Forelimb muscle (tissue), 1 donor: ENCODE measurements at places on chromosomes 1 and 21. TPM values are rescaled to one million over a fixed set of nuclear protein-coding genes. Genes with fewer than 3 reads are reported as not detected.

GRCh38 chr1:180231506-180231921 lies 1.4 kb downstream of the LHX4 start:
- no peak for DNase-seq

DENND2C gene
- polyA plus RNA-seq, result 10.1 TPM

- DNase-seq, result no peak
Measured at GRCh38 chr1:161427733-161428516, 60.2 kb upstream of the CFAP126 start.

CIART gene
- 1.9 TPM for polyA plus RNA-seq

TMEM125 gene
- not detected for polyA plus RNA-seq

DNA sequence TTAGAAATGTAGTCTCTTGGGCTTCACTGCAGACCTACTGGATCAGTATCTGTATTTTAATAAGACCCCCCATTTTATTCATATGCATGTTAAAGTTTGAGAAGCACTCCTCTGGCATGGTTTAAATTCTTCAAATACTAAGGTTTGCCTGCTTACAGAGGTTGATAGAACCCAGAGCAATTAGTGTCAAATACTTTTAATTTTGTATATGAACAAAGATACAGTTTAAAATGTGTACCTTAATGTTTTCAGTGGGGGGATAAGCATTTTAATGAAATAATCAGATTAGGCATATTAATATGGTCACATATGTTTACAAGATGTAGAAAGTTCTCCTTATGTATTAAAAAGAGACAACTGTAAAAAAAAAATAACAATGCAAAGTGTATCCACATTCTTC lies 40.4 kb upstream of the EPS15 start:
- no peak for DNase-seq

UTS2 gene
- not detected for polyA plus RNA-seq

DNA sequence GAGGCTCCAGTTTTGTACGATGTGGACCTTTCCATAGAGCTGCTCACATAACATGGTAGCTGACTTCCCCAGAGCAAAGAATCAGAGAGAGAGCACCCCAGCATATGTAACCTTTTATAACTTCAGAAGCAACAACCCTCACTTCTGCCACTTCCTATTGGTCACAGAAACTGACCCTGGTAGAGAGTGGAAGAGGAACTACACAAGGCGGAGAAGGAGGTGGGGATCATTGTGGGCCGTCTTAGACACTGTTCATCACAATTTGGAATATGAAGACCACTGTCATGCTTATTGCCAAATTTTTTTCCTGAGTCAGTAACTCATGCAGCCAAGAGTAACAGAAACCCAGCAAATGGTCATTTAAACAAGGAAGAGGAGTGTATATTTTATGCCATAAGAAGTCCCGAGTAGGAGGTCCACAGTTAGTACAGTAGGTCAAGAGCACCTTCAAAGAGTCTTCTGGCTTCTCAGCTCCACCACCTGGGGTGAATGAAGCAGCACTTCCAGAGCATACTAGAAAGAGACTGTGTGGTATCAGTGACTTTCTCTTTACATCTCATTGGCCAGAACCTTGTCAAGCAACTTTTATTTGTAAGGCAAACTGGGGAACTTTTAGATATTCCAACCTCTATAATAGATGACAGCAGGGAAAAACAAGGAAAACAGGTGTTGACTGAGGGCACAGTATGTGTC lies 71.8 kb downstream of the ODF2L start:
- DNase-seq, result no peak

IFI44L gene
- polyA plus RNA-seq, result 1.0 TPM

DNA sequence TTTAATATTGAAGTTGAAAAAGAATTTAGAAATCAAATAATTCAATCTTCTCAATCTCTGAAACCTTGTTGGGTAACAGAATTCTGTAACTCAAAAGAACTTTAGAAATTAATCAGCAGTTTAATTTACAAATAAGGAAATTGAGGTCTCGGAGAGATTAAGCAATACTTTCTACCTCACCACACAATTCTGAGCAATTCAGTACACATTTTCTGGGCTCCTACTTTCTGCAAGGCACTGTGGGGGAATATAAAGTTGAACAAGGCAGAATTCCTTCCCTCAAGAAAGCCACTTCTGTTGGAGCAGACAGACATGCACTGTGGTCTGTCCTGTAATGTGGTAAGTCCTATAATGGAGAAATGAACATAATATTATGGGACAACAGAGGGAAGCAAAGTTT lies 47.7 kb downstream of the MEF2D start:
- no peak for DNase-seq

- no peak for DNase-seq
Measured at GRCh38 chr1:26530895-26531598, 1.5 kb downstream of the RPS6KA1 start.

- no peak for DNase-seq
Measured at GRCh38 chr1:1020000-1020404, at the start of gene AGRN. AGRN (plus strand) TSS chr1:1020120; CDS start chr1:1020173, 53 bp downstream.

DNA sequence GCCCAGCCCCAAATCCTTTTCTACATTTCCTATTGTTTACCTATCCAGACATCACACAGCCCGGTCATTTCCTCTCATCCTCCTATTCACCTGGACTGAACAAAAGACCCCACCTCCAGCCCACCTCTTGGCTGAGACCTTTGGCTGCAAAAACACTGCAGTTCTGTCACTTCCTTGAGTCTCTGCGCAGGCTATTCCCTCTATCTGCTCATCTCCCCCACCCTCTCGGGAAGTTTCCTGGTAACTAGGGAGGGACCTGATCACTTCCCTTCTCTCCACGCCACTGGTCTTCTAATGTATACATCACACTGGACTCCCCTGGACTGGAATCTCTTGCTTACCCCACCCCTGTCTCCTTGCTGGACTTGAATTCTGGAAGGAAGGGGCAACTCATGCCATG lies 5.3 kb downstream of the HTR1D start:
- no peak for DNase-seq

GPR3 gene
- polyA plus RNA-seq, result 0.75 TPM

GRCh38 chr1:94543893-94544635 lies 2.5 kb upstream of the F3 start:
- no peak for DNase-seq

DNA sequence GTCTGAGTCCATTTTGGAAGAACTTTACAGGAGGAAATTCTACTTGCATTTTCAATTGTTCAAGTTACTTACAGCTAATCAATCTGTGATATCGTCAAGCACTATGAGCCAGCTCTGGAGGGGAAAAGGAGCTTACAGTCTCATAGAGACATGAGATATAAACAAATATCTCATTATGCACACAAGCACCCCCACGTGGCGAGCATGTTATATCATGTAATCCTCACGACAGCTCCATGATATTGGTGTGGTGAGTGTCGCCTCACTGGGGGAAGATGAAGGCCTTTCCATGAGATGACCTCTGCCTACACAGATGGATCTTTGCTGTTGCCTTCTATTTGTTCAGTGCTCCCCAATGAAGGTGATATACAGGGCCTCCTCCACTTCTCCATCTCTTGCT lies 34.6 kb downstream of the TNR start:
- no peak for DNase-seq

DNA sequence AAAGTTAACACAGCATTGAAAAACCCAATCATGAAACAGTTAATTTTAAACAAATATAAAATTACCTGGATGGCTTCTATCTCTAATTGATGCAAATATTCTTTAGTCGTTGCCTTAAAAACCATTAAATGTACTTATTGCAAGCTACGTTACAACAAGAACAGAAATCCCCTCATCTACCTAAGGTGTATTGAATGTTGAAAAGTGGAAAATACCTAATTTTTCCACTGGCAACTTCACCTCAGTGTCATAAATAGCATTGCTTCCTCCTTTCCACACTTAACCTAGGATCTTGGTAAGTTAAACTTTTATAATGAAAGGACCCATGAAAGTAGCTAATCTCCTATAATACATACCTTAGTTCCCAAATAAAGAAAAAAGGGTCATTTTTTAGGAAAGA lies 5.4 kb downstream of the GADD45A start:
- DNase-seq, result no peak

LCE1C gene
- polyA plus RNA-seq, result not detected

GRCh38 chr1:89608319-89608983 lies 24.5 kb upstream of the LRRC8C start:
- DNase-seq, result no peak

SPRR1B gene
- polyA plus RNA-seq, result not detected

- no peak for DNase-seq
Measured at GRCh38 chr1:225670356-225670755, 17.4 kb upstream of the ENAH start.

DNA sequence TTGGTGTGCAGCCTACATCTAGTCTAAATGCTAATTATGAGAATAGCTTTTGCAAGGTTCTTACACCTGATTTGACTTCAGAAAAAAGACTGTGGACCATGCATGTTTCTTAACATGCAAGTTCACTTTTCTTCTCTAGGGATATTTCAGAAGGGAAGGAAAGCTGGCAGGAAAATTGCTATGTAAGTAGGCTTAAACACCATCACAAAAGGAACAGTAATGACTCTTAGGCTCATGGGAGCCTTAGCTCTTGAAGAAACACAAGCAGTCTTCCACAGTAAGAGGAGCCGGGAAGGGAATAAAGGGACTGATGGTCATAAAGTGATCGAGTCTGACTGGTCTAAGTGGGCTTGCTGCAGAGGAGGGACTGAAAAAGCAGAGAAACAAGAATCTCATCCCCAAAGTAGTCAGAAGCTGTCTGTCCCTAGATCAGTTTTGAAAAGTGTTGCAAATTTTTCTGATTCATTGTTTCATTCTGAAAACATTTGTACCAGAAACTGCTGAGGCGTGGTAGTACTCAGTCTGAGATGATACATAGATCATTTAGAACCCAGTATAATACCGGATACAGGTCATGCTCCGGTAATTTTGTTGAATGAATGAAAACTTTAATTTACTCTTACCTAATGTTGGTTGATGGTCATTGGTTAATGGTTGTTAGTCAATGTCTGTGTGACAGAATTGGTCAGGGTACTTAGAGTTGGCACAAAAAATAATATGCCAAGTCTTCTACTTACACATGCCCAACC lies 40.9 kb downstream of the SMYD2 start:
- DNase-seq, result no peak

LORICRIN gene
- polyA plus RNA-seq, result not detected

DNA sequence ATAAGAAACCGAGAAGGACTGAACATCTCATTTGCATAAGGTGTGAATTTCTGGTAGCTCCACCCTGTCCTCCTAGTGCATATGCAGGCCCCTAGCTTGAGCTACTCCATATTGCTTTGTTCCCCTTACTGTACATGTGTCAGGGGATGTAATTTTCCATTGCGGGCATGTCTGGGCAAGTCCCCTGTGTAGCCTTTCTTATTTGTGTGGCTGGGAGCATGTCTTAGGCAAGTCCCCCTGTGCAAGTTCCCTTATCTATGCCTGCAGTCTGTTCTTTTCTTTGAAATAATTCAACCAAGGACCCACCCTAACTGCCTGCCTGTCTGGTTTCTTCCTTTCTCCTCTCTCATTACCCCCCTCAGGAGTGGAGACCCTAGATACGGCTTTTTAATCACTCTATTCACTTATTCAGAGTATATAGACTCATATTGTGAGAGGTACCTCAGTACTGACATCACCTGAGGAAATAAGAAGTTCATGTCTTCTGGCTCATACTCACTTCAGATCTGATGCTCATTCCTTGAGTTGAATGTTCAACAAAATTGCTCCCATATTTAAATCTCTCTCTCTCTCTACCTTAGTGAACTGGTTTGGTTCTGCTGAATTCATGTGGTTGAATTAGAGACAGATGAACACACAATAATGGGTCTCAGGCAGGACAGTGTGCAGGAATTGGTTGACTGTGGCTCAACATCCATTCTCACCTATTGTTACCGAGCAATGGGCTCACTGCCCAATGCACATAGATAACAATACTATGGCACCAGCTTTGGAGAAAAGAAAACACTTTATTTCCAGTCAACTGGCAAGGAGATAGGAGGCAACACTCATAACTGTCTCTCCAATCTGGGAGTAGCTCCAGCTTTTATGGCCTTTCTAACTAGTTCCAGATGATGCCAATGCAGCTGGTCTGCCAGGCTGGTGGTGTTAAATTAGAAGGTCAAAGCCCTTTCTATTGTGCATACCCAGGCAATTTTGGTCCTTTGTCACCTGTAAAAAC lies 27.9 kb upstream of the NPL start:
- no peak for DNase-seq

- DNase-seq, result no peak
Measured at GRCh38 chr1:234479866-234480265, 887 bp upstream of the TARBP1 start.

DNA sequence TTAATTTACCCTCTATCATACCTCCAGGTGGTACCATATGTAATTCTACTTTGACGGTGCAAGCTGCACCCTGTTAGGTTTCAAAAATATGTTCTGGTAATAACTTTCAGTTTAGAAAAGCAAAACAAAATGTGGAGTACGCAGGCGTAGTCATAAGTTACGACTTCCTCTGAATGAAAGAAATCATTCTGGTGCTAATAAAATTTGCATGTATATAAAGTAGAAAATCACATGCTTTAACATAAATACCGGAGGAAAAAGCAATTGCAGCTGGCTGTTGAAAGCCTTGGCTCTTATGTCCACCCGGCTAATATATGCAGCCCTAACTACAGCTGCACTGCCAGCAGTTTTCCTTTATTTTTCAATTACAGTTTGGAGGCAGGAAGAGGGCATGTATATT lies 65.2 kb upstream of the TMPRSS15 start:
- DNase-seq, result no peak

OR2T33 gene
- polyA plus RNA-seq, result not detected

DNA sequence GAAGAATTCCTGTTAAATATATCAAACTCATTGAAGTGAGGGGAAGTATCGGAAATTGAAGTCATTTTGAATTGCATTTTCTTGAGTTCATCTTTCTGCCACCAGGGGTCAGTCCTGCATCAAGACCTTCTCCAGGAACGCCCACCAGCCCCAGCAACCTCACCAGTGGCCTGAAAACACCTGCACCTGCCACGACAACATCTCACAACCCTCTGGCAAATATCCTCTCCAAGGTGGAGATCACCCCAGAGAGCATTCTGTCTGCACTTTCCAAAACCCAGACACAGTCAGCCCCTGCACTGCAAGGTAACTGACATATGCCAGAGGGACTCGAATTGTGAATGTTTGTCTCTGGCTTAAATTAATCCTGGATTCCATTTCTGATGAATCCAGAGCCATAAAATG lies 22.8 kb upstream of the TARS2 start:
- DNase-seq, result no peak
